ENCODE measurements at places on chromosomes 2 and 18.

DNA sequence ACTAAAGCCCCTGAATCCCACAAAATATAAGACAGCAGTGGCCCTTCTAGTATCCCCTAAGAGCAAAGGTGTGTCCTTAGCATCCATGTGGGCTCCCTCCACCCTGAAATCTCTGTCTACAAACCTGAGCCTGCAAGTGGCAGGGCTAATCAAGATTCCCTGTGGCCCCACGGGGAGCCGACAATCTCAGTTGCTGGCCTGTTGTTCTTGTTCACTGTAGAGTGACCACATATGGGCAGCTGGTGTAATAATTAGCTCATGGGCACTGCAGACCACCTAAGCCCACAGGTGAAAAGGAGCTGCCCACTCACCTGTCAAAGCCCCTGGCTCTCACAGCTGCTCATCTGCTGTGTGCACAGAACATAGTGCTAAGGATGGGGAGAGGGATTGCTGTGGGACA is 102.3 kb downstream of the MRO start:
- no peak for DNase-seq
- H3K36me3 ChIP-seq = no peaks in the 10 kb centered on the region

DNA sequence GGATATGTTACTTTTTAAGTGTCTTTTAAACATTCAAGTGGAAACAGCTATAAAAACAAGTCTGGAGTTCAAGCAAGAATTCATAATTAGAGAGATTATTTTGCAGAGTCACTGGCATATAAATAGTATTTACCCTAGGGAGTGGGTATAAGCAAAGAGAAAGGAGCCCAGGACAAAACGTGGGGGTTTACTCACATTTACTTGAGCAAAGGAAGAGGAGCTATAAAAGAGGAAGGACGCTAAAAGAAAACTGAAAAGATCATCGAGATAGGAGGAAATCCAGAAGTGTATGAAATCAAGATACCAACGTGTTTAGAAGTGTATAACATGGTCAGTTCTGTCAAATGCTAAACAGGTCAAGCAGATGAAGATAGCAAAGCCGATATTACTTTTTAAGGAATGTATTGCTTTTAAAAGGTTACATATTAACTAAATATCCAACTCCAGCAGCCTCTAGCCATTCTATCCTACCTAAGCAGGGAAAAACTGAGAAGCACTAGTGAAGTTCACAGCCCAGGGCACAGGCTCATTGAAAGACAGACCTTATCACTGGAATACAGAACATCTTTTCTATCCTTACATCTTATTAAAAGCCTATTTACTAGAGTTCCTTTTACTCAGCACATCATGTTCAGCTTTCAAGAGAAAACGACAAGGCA is 8.6 kb downstream of the KANSL1L start:
- DNase-seq = peak; percentile 77
- H3K27me3 ChIP-seq = no peaks in the 10 kb centered on the region
- H3K36me3 ChIP-seq = peaks cover 4% of the 10 kb centered on the region
- peak overlapping the region; percentile 31 for H3K27ac ChIP-seq
- peak overlapping the region; percentile 11 for H3K4me3 ChIP-seq
- H3K4me1 ChIP-seq = peaks cover 4% of the 10 kb centered on the region

- H3K4me3 ChIP-seq = no peak overlapping the region
- DNase-seq = no peak
- H3K27ac ChIP-seq = no peak overlapping the region
- H3K4me1 ChIP-seq = no peaks in the 10 kb centered on the region
Observed at GRCh38 chr2:6454286-6454990, 411.3 kb downstream of the CMPK2 start.

DNA sequence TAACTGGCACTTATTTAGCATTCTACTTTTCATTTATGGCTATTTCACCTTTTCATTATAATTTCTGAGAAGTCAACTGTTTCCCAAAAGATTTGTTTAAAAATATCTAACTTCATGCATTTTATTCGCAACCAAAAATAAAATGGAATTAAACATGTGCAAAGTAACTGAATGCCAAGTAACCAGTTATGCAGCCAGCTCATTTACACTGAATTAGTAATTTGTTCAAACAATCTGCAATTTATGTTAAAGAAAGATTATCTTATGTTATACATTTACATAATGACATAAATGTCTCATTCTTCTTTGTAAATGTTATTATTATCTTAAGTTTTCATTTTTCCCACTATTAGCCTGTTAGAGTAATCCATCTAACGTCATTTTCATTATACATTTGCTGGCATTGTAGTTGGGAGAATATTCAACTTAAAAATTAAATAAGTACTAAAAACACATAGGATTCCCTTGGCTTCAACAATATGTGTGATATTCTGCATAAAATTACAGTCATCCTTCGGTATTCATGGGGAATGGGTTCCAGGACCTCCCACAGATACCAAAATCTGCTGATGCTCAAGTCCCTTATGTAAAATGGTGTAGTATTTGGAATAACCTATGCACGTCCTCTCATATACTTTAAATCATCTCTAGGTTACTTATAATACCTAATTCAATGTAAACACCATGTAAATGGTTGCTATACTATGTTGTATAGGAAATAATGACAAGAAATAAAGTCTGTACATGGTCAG is 43.7 kb upstream of the STAM2 start:
- H3K27me3 ChIP-seq = no peaks in the 10 kb centered on the region
- no peaks in the 10 kb centered on the region for H3K4me1 ChIP-seq
- no peak for DNase-seq
- no peaks in the 10 kb centered on the region for H3K36me3 ChIP-seq
